ENCODE measurements at places on chromosomes 7 and 10. TPM values are rescaled to one million over a fixed set of nuclear protein-coding genes. Genes with fewer than 3 reads are reported as not detected.

Gene IGFBP1
- total RNA-seq = 29.3 TPM

Gene CYP2W1
- total RNA-seq = not detected

GRCh38 chr10:80173466-80173865 is 31.9 kb downstream of the ANXA11 start:
- H3K36me3 ChIP-seq = peaks cover 4% of the 10 kb centered on the region
- no peaks in the 10 kb centered on the region for H3K27me3 ChIP-seq
- H3K27ac ChIP-seq = no peak overlapping the region
- H3K4me3 ChIP-seq = no peak overlapping the region
- no peak for DNase-seq
- H3K4me1 ChIP-seq = no peaks in the 10 kb centered on the region

Gene PI4K2A
- 17.6 TPM for total RNA-seq

Gene HOXA5
- total RNA-seq = 0.42 TPM

Gene GHRHR
- 0.50 TPM for total RNA-seq

DNA sequence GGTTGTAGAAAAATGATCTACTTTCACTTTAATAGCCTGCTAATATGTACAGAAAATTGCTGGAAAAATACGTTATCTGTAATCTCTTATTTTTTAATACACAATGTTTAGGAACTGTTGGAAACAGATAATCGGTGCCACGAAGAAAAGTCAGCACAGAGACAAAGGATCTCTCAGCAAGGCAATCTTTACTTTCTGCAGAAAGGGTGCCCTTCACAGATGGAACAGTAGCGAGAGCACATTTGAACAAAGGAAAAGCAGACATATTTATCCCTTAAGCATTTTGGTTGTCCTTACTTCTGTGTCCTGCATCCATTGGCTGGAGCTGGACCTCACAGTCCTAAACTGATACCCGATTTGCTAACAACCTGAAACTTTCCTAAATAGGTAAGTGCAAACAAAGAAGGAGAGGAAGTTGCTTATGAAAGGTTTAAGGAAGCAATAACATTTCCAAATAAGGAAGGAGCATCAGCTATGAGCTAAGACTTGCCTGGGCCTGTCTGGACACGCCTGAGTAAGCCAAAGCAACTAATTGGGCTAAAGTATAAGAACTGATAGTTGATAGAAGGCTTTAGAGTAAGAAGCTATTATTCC is 640.0 kb downstream of the SH2D4B start:
- no peak overlapping the region for H3K27ac ChIP-seq
- H3K4me3 ChIP-seq = no peak overlapping the region
- no peak for DNase-seq
- no peaks in the 10 kb centered on the region for H3K4me1 ChIP-seq

- no peaks in the 10 kb centered on the region for H3K36me3 ChIP-seq
- no peaks in the 10 kb centered on the region for H3K27me3 ChIP-seq
- H3K4me3 ChIP-seq = no peak overlapping the region
- no peak overlapping the region for H3K27ac ChIP-seq
Measured at GRCh38 chr10:1754506-1755153, 17.3 kb upstream of the ADARB2 start.

DNA sequence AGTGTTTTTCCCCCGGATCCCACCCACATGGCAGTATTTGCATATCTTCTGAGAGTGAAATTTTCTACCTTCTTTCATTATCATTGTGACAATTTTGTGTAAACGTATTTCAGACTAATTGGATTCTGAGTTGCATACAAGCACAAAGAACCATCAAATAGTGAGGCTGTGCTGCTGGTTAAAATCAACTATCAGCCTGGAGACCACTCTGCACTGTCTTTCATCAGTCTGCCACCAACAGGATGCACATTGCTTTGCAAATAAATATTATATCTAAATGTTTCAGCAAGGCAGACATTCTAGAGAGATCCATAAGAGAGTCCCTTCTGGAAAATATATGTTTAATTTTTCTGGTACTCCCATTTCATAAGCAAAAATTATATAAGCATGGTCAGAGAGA is 851.8 kb downstream of the XPNPEP1 start:
- H3K27ac ChIP-seq = no peak overlapping the region
- H3K4me3 ChIP-seq = no peak overlapping the region
- H3K36me3 ChIP-seq = no peaks in the 10 kb centered on the region
- H3K27me3 ChIP-seq = no peaks in the 10 kb centered on the region

GRCh38 chr10:571688-572451 is 117.6 kb downstream of the DIP2C start:
- H3K27me3 ChIP-seq = no peaks in the 10 kb centered on the region
- DNase-seq = no peak
- no peaks in the 10 kb centered on the region for H3K4me1 ChIP-seq
- H3K4me3 ChIP-seq = no peak overlapping the region

GRCh38 chr10:75187961-75188426 is 22.6 kb upstream of the VDAC2 start:
- no peaks in the 10 kb centered on the region for H3K27me3 ChIP-seq
- no peak overlapping the region for H3K4me3 ChIP-seq
- peak; percentile 41 for DNase-seq

Gene NPTX2
- 1.5 TPM for total RNA-seq

Gene GCK
- 0.67 TPM for total RNA-seq

- H3K27ac ChIP-seq = no peak overlapping the region
- peaks cover 11% of the 10 kb centered on the region for H3K4me1 ChIP-seq
- H3K36me3 ChIP-seq = no peaks in the 10 kb centered on the region
- no peaks in the 10 kb centered on the region for H3K27me3 ChIP-seq
- H3K4me3 ChIP-seq = no peak overlapping the region
Measured at GRCh38 chr10:29370097-29371092, 81.5 kb downstream of the LYZL1 start.

- H3K36me3 ChIP-seq = no peaks in the 10 kb centered on the region
- no peaks in the 10 kb centered on the region for H3K27me3 ChIP-seq
- peak overlapping the region; percentile 78 for H3K27ac ChIP-seq
- peaks cover 11% of the 10 kb centered on the region for H3K4me1 ChIP-seq
Measured at GRCh38 chr7:74379938-74380337, 73.8 kb upstream of the GTF2IRD1 start.

DNA sequence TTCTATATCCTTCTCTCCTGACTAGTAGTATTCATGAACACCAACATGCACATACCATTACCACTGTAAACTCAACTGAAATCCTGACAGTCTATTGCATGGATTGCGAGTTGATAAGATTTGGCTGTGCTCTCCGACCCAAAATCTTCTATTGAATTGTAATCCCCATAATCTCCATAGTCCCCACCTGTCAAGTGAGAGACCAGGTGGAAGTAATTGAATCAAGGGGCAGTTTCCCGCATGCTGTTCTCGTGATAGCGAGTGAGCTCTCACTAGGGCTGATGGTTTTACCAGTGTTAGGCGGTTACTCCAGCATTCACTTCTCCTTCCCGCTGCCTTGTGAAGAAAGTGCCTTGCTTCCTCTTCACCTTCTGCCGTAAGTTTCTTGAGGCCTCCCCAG is 261.8 kb downstream of the PHF14 start:
- no peak overlapping the region for H3K27ac ChIP-seq
- H3K27me3 ChIP-seq = no peaks in the 10 kb centered on the region
- no peaks in the 10 kb centered on the region for H3K36me3 ChIP-seq
- peaks cover 16% of the 10 kb centered on the region for H3K4me1 ChIP-seq
- no peak for DNase-seq
- H3K4me3 ChIP-seq = no peak overlapping the region

Gene DUS4L
- total RNA-seq = 3.6 TPM

Gene CALN1
- total RNA-seq = 0.14 TPM

DNA sequence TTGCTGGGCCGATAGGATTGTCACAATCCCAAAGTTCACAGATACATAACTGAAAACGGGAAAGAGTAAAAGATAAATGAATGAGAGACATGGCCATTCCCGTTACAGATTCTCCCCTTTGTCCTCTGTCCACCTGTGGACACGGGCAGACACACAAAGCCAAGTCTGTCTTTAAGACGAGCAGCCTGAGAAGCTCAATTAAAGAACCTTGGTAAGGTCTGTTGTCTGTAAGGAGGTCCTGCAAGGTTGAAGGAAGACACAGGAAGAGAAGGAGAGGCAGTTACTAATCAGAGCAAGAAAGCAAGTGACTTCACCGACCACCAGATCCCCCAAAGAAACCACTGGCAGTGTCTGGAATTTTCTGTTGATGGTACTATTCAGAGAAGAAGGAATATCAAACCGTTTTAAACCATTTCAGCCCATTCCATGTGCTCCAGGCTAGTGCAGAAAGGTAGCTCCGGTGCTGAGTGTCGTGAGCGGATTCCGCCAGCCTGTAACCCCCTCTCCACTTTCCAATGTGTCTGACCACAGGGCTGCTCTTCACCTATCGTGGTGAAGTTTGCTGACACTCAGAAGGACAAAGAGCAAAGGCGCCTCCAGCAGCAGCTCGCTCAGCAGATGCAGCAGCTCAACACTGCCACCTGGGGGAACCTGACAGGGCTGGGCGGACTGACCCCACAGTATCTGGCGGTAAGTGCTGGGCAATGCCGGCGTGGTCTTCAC is 252.6 kb downstream of the CELF2 start:
- DNase-seq = peak; percentile 78
- no peaks in the 10 kb centered on the region for H3K4me1 ChIP-seq
- H3K36me3 ChIP-seq = no peaks in the 10 kb centered on the region
- no peak overlapping the region for H3K27ac ChIP-seq
- H3K4me3 ChIP-seq = no peak overlapping the region
- no peaks in the 10 kb centered on the region for H3K27me3 ChIP-seq

GRCh38 chr7:158445421-158446175 is 142.0 kb downstream of the PTPRN2 start:
- DNase-seq = no peak
- H3K4me1 ChIP-seq = no peaks in the 10 kb centered on the region
- no peak overlapping the region for H3K27ac ChIP-seq
- H3K4me3 ChIP-seq = no peak overlapping the region

DNA sequence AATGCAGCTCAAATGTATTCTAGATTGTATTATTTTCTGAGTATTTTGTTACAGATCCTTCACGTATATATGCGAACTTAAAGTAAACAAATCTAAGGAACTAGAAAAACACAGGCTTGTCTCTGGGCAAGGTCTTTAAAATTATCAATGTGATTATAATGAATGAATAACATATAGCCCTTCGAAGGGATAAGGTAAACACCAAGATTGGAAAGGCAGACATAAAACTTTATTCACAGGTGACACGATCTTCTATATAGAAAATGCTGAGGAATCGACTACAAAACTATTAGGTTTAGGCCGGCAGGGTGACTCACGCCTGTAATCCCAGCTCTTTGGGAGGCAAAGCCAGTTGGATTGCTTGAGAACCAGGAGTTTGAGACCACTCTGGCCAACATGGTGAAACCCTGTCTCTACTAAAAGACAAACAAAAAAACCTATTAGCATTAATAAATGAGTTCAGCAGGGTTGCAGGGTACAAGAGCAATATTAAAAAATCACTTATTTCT is 80.4 kb downstream of the CNNM2 start:
- no peaks in the 10 kb centered on the region for H3K27me3 ChIP-seq
- H3K36me3 ChIP-seq = no peaks in the 10 kb centered on the region
- no peaks in the 10 kb centered on the region for H3K4me1 ChIP-seq
- no peak overlapping the region for H3K27ac ChIP-seq
- H3K4me3 ChIP-seq = no peak overlapping the region

DNA sequence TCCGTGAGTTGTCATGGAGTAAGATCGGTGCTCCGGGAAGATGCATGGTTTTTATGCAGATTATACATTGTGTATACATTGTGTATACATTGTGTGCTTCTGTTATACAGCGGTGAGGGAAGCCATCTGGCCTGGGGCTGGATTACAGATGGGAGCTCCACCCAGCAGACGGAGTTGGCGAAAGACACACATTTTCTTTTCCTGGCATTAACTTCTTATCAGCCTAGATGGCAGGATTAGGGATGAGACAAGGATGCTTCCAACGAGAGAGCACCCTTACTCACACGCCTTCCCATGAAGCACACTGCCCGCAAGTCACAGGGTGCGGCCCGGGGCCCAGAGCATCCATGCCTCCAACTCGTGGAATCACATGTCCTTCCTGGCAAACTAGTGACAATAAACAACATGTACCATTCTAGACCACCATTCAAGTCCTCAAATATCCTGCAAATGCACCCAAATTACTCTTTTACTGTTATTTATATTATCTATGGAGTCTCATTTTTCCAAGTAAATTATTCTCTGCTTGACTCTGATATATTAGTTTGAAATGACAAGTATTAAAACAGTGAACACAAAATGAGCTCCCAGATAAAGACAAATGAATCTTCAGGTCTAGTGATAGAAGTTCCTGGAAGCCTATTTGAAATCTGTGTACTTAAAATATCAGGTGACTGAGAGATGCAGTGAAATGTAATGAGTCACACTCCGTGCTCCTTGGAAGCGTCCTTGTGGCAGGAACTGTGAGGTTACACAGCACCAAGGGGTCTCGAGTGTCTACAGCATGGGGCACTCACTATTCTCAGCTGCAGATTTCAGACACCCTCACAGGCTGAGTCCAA is 29.8 kb upstream of the PPP2R2D start:
- H3K27ac ChIP-seq = no peak overlapping the region
- DNase-seq = no peak
- H3K36me3 ChIP-seq = no peaks in the 10 kb centered on the region
- H3K4me3 ChIP-seq = no peak overlapping the region

GRCh38 chr10:76651154-76651553 is 986.5 kb downstream of the KCNMA1 start:
- no peaks in the 10 kb centered on the region for H3K27me3 ChIP-seq
- no peak overlapping the region for H3K4me3 ChIP-seq
- no peak overlapping the region for H3K27ac ChIP-seq
- H3K36me3 ChIP-seq = no peaks in the 10 kb centered on the region

DNA sequence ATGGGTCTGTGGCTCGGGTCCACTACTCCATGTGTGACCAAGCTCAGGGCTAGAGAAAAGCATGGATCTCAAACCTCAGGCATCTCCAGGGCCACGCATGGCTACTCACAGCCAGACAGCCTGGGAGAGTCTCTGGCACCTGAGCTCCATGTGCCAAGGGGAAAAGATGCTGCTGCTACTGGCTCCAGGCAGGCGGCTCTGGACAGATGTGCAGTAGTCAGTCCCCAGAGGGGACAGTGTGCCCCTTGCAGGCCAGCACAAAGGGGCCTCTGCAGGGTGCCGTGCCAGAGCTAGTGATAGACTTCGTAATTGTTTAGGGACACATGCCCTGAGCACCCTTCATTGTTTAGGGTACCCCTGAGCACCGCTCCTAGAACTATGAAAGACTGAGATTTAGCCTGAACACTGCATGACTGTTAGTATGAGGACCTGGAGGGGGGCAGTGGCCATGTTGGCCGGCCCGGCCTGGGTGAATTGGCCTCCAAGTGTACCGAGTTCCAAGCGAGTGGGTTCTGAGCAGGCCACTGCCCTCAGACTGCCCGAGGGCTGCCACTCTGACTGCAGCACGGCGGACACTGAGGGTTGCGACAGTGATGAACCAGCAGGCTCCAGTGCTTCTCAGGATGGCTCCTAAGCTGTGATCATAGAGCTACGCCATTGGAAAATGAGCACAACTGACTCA is 80.7 kb downstream of the TCERG1L start:
- H3K4me3 ChIP-seq = no peak overlapping the region
- no peak overlapping the region for H3K27ac ChIP-seq
- H3K27me3 ChIP-seq = no peaks in the 10 kb centered on the region
- no peak for DNase-seq
- H3K4me1 ChIP-seq = no peaks in the 10 kb centered on the region
- no peaks in the 10 kb centered on the region for H3K36me3 ChIP-seq
